A549 treated with CpdA at 1 μM for 4 hours (cell line): ENCODE measurements at places on chromosomes 6 and 20. TPM values are rescaled to one million over a fixed set of nuclear protein-coding genes. Genes with fewer than 3 reads are reported as not detected.

DDX43 gene
- total RNA-seq: not detected in 5 replicates

SRXN1 gene
- 278 to 327 TPM (median 283 TPM) in 5 replicates for total RNA-seq

TRIM31 gene
- 1.2 to 2.1 TPM (median 2.1 TPM) in 5 replicates for total RNA-seq

C6orf141 gene
- total RNA-seq: 23.6 to 30.5 TPM (median 25.8 TPM) in 5 replicates

BTNL2 gene
- not detected in 5 replicates for total RNA-seq

USP49 gene
- total RNA-seq: 1.1 to 1.7 TPM (median 1.4 TPM) in 5 replicates

MPIG6B gene
- not detected in 5 replicates for total RNA-seq

SPATA2 gene
- 8.0 to 9.6 TPM (median 8.3 TPM) in 5 replicates for total RNA-seq

FAM162B gene
- not detected in 5 replicates for total RNA-seq

HTR1B gene
- total RNA-seq: 0.07 to 0.13 TPM in 2 of 5 replicates, not detected in the others

TAP2 gene
- 15.5 to 24.9 TPM (median 20.7 TPM) in 5 replicates for total RNA-seq

HNF4A gene
- 11.4 to 15.6 TPM (median 12.9 TPM) in 5 replicates for total RNA-seq

PACRG gene
- 0.22 to 0.81 TPM in 2 of 5 replicates, not detected in the others for total RNA-seq

SUPT3H gene
- total RNA-seq: 3.9 to 5.7 TPM (median 5.4 TPM) in 5 replicates

TBXT gene
- total RNA-seq: not detected in 5 replicates
